ENCODE measurements at places on chromosomes 2 and 18.

- DNase-seq = peak; percentile 39
Observed at GRCh38 chr2:25936889-25937545, 45.3 kb downstream of the KIF3C start.

DNA sequence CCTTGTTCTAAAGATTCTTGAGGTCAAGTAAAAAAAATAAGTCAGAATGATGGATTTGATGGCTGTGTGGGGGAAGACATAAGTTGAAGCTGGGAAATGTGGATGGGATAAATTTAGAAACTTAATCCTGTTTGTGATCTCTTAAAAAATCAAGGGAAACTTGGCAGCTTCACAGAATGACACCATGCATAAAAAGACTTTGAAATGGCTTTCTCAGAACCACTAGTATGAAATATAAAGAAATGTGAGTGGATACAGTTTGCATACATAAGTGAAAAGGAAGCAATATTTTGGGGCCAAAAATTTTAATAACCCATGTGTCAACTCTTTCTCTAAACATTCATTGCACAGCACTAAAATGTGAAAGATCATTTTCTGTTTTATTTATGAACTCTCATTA is 21.7 kb downstream of the CDH19 start:
- no peak for DNase-seq

GRCh38 chr2:60992985-60993392 is 24.5 kb upstream of the PEX13 start:
- no peak for DNase-seq

DNA sequence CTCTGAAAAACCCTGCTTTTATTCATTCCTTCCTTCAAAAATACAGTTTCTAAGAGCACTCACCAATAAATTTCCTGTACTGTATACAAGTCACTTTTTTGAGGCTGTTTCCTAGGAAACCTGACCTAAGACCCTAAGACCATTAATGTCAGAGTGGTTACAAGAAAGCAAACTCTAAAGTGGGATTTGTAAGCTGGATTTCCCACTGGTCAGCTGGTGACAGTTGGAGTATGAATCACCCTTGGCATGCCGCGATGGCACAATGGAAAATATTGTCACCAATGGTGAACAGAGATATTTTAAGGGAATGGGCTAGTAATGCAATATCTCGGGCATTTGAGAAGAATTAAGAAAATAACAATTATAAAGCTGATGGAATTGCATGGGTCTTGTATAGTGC is 101.9 kb downstream of the COL3A1 start:
- DNase-seq = no peak

DNA sequence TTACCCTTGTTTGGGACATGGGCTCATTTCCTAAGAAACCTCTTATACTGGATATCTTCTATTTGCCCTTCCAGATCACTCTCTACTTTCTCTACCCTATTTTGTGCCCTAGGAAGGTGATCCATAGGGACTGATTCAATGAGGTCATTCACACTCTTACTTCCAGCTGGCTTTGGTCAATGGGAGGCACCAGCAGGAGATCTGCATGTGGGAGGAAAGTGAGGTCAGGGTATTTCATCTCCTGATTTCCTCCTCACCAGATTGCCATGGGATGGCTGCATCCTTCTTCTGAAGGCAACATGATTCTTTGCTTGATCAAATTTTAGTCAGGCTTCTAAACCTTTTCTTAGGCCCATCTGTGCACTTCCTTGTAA is 15.2 kb downstream of the M1AP start:
- DNase-seq = no peak

DNA sequence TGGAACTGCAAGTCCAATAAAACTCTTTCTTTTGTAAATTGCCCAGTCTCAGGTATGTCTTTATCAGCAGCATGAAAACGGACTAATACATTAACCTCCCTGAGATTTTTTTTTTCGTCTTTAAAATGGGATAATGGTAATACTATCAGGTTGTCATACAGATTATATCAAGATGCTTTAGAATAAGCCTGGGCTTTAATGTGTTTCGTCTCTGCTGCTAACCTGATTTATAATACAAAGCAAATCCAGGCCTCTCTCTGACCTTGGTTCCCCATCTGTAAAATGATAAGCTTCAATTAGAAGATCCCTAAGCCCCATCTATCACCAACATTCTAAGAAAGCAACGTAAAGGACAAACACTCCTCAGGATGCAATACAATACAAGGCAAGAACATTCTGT is 283.5 kb downstream of the LRATD1 start:
- no peak for DNase-seq

DNA sequence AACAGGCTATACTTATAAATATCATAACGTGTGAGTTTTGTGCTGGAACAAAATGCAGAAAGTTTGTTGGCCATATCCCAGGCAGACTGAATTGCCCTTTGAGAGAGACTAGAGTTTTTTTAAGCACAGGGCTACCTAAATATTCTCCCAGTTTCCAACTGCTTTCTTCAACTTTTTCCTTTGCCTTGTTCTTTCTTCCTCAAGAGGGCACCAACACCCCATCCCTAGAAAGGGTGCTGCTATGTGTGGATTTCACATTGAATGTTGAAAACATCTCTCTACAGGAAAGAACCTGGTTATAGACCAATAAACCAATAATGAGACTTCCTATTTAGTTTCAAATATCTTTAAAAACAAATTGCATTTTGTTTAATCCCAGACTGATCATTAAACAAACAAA is 87.9 kb downstream of the ICOS start:
- DNase-seq = peak; percentile 35

- DNase-seq = no peak
Observed at GRCh38 chr2:187486241-187486640, 38.2 kb upstream of the CALCRL start.

DNA sequence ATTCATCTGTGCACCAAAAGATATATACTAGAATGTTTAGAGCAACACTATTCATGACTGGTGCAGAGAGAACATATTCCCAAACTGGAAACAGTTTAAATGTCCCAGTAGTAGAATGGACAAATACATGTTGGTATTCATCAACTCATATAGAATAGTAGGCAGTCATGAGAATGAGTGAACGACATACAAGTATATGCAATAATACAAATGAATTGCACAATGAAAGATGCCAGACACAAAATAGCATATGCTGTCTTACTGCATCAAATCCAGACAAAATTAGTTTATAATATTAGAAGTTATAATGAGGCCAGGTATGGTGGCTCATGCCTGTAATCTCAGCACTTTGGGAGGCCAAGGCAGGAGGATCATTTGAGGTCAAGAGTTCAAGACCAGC is 8.3 kb upstream of the PRKAG3 start:
- no peak for DNase-seq

GRCh38 chr18:676069-676468 is 18.6 kb downstream of the TYMS start:
- DNase-seq = no peak

DNA sequence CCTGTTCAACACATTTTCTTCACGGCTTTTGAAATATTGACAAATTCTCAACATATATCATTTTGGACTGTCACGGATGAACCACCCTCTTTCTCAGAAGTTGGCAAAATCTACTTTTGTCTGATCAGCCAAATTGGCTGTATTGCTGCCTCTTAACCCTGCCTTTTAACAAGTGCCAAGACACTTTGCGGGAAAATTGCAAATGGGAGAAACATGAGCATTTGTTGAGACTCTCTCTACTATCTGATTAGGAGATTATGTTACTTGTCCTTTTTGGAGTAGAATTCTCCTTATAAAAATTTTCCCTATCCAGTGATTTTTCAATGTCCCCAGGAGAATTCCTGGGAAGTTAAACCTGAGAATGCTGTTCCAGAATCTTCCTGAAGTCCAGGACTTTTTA is 256.2 kb upstream of the ZSWIM2 start:
- DNase-seq = no peak

DNA sequence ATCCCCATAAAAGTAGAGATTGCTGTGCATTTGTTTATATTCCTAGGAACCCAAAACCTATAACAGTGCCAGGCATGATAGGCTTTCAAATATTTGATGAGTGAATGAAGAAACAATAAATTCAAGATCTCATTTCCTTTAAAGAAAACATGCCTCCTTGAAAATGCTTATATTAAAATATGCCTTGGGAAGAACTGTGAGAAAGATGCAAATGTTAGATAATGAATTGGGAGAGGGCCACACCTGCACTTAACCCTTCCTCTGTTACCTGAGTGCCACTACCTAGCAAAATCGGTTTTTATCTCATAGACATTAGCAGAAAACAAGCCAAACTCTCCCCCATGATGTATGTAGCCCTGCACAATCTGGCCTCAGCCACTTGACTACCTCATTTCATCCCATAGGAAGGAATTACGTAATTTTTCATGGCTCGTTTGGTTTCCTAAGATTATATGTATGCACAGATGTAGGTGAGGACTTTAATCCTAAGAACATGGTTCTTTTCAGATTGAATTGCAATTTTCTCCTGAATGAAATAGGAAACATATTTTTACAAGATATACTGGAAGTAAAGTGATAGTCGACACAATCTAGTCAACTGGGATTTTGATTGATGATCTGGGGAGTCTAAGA is 25.2 kb downstream of the GULP1 start:
- no peak for DNase-seq

DNA sequence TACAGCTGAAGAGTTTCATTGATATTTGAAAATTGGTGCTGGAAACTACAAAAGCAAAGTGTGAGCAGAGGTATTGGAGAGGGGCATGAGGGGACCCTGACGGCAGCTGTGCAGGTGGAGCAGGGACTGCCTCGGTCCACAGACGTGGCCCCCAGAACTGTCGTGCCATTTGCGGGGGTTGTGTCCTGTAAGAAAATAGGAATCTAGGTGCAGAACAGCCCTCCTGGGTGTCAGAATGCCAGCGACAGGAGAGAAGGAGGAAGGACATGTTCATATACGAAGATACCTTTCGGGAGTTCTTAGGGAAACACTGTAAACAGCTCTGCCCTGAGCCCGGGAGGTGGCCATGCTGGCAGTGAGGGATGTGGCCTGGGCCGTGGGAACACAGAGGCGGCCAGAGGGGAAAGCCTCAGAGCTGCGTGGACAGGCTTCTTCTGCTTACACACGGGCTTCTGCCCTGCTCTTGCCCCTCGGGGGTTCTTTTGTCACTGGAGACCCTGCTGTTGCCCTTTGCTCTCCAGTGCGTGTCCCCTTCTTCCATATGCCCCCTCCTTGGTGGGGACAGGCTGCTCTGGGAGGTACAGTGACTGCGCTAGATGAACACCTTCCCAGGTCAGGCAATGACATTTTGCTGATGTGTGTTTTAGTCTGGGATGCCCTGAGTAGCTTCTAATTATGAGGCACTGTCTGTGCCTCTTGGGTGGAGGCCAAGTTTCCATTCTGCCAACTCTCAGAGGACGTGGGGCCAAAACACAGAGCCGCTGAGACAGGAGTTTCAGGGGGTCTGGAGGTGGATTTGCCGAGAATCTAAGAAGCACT is 81.9 kb upstream of the TXNDC2 start:
- no peak for DNase-seq

- DNase-seq = no peak
Observed at GRCh38 chr2:196330645-196331044, 159.3 kb upstream of the STK17B start.

GRCh38 chr2:144084114-144084661 is 435.7 kb downstream of the ZEB2 start:
- DNase-seq = peak; percentile 88

- no peak for DNase-seq
Observed at GRCh38 chr2:226669249-226669648, 130.4 kb downstream of the IRS1 start.

DNA sequence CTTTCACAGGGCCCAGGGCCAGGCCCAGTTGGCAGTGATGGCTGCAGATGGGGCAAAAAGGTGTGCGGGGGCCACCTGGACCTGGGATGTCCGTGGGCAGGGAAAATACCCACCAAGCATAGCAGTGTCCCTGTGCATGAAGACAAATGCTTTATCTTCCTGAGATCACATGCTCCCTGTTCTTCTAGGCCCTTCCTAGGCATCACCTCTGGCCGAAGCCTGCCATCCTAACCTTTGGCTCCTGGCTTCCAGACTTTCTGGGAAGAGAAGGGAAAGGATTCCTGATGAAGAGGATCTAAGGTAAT is 105.0 kb upstream of the SMAD2 start:
- no peak for DNase-seq

GRCh38 chr2:44969936-44970335 is 28.4 kb downstream of the SIX3 start:
- no peak for DNase-seq

GRCh38 chr2:217329023-217329431 is 469.2 kb upstream of the TNP1 start:
- no peak for DNase-seq

DNA sequence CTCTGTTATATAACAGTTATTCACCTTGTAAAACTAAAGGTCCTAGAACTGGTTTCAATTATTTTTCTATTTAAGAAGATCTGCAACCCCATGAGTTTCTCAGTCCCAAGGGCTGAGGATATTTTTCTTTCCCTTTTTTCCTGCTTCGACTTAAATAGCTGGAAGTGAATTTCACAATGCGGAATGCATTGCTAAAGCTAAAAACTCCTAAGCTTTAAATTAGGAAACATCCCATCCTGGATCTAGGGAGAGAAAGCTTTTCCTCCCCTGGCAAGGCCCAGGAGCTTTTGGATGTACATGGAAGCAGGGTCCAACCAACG is 1.4 kb downstream of the RFX8 start:
- DNase-seq = peak; percentile 46

DNA sequence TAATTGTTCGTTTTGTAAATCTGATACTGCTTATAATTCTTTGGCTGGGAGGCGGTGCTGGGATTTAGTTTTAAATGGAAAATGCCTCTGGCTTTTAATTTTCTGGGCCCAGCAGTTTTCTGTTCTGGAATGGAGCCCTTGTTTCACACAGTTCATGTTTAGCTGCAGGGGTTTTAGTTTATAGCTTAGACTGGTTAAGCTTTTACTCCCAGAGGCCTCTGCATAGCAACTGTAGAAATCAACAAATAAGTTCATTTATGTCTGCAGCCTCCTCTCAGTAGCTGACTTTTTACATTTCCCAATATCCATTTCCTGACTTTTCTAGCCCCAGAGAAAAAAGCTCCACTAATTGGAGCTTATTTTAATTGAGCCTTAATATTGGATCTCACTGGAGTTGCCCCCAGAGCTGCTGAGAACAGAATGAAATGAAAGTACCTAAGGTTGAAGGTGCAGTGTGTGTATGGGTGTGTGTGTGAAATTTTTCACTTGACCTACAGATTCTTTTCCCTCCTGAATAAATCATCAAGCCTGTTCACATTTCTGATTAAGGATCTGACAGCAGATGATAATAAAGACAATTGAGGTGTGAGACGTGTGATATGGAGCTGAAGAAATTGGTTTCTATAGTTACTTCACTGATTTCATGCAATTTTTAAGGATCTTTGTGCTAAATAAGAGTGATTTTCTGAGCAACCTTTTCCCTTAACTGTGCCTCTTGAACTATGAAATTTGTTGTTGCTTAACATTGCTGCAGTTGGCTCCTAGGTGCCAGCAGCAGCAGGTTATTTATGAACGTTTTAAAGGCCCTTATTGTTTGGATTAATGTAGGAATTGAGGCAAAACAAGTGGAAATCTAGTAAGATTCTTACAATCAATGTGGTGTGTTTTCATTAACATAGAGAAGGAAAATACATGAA is 109.6 kb downstream of the TAF4B start:
- peak; percentile 15 for DNase-seq

Data from astrocyte of the spinal cord (primary cell).